ENCODE measurements at places on chromosomes 11 and 22. TPM values are rescaled to one million over a fixed set of nuclear protein-coding genes. Genes with fewer than 3 reads are reported as not detected.

TRIM51 gene
- not detected for total RNA-seq

JHY gene
- total RNA-seq = 5.5 TPM

BTBD18 gene
- total RNA-seq = not detected

TRPT1 gene
- total RNA-seq = 31.4 TPM

ISX gene
- total RNA-seq = not detected

LRRN4CL gene
- 0.87 TPM for total RNA-seq

PNPLA5 gene
- not detected for total RNA-seq

POTEH gene
- total RNA-seq = not detected

SAAL1 gene
- total RNA-seq = 14.3 TPM

OR8H3 gene
- total RNA-seq = not detected

All from placental epithelial cell (primary cell).